Activated naive CD4-positive, alpha-beta T cell treated with anti-CD3 and anti-CD28 coated beads for 36 hours (primary cell): ENCODE measurements at places on chromosomes 13 and 19.

DNA sequence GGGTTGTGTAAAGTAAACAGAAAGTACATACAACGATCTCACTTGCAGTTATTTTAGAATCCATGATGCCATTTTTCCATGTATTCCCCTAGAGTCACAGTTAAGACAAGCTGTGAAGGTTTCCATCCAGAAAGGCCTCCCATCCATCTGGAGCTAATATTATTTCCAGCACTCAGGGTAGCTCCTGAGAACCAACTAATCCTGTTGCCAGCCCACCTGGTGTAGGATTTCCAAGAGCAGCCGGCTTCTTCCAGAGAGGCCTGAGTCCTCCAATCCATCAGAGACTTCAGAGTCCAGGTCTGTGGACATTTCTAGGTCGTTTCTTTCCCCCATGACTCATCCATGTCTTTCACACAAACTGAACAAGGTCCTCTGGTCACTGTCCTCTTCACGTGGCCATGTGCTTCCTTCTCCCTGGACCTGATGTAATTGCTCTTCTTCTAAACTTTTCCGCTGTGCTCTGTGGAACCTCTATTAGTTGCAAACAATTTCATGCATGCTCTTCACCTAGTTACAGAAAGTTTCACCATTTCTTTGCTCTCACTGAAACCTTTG lies 270.3 kb upstream of the TMTC4 start:
- DNase-seq, result no peak

GRCh38 chr13:99436686-99437416 lies 64.4 kb upstream of the TM9SF2 start:
- DNase-seq, result peak; percentile 98

- no peak for DNase-seq
These were observed 16.9 kb downstream of the ZNF507 start for GRCh38 chr19:32362318-32362691.

DNA sequence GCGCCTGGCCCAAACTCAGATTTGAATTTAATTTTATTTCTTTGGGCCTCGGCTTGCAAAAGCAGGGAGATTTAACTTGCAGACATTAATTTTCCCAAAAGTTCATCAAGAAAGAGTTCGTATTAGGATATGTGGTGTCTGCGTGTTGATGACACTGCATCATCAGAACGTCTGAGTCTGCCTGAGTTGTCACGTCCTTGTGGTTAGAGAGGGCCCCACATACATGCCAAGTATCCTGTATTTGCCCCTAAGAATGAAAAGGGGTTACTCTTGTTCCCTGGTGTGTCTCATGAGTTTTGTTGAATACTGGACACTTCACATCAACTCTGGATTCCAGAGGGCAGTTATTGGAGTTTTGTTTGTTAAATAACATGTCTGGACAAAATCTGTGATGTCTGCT lies 5.6 kb upstream of the TEX29 start:
- DNase-seq, result no peak

DNA sequence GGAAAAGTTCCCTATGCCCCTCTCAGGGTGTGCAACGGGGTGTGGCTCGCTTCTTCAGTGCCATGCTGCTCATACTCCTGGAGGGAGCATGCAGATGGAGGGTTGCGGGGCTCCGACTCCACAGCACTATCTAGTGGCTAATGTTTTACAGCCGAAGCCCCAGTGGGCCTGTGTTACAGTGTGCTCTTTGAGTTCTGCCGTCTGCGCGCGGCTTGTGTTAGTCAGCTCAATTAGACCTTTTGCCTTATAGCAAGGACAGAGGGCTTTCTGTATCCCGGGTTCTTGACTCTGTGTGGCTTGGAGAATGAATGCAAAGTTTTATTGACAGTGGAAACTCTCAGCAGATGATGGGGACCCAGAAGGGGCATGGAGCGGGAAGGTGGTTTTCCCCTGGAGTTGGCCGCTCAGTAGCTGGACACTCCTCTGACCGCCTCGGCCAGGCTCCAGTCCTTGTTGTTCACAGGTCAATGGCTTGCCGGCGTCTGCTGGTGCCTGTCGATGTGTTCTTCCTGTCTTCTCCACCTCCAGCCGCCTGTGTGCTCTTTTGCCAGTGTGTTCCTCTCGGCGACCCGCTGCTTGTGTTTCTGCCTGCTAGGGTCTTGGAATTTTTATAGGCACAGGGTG lies 383.4 kb downstream of the LMO7 start:
- DNase-seq, result peak; percentile 10

DNA sequence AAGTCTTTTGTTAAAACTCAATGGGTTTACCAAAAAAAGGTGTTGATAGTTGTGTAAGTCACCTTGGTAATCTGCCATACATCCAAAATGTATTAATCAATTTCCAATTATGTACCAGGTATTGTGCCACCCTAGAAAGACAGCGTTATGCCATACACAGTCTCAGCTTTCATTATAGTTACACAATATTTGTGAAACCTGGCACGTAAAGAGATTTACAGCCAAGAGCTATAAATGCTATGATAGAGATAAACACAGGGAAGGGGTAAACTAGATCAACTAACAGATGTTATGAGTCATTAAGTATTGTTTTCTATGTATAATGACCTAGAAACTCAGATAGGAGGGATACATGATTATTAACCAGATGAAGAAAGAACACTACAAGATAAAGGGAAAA lies 725.6 kb upstream of the SLITRK5 start:
- no peak for DNase-seq

- peak; percentile 19 for DNase-seq
These were observed 7.7 kb downstream of the NFILZ start for GRCh38 chr19:8638078-8638619.

DNA sequence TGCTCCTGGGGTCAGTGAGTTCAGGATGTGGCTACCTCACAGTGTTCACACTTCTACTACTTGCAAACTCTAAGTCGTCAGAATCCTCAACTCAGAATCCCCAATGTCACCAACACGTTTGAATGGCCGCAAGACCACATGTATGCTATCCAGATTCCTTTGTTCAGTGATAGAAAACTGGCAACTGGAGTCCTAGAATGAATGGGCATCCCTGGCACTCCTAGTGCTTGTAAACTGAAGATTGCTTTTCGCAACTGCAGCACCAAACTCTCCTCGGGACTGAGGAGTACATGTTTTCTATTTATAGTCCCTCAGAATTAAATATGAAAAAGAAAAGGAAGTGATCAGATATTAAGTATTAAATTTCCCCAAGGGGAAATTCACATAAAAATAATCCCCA lies 4.9 kb downstream of the SMAD9 start:
- no peak for DNase-seq

DNA sequence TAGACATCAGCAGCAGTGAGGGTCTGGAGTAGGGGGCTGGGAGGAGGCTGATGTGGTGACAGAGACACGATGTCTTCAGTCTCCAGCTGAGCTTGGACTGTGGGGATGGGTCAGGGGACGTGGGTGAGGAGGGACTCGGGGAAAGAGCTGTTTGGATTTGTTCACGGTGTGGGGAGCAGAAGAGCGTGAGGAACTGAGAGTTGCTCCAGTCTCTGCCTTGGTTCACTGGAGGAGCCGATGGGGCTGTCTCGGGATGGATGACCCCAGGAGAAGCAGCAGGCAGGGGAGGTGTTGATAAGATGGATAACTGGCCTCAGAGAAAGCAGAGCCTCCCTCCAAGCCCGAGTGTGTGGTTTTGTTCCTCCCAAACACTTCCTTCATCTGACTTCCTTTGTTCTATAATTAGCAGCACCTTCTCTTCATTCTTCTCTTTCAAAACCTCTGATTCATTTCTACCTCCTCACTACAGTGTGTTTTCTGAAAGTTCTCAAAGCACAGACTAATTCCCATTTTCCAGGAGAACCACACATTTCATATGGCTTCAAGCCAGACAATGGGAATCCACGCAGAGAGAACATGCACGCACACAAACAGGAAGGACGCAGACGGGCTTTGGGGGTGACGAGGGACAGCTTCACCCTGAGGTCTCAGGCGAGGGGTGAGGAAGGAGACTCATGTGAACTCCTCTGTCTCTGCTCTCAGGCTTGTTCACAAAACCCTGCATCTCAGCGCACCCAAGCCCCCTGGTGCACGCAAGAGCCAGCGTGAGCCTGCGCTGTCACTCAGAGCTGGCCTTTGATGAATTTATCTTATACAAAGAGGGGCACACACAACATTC lies 18.6 kb downstream of the LAIR2 start:
- DNase-seq, result peak; percentile 50

DNA sequence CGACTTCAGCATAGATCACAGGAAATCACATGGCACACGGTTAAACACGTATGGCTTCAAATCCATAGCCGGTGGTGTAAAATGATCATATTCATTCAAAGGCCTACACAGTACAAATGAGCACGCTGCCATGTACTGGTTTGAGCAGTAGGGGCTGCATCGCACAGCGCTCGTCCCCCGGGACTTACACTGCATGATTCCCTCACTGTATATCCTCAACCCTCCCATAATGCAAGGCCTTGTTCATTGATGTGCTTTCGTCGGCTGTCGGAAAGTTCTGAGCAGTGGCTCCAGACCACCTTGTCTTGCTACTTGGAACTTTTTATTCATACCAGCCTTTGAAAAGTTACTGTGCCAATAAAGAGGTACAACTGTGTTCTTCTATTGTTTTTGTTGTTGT lies 578.2 kb downstream of the MYO16 start:
- no peak for DNase-seq

GRCh38 chr19:29672933-29673336 lies 7.7 kb downstream of the PLEKHF1 start:
- DNase-seq, result peak; percentile 93

- no peak for DNase-seq
These were observed 1292.9 kb downstream of the PCDH9 start for GRCh38 chr13:65937251-65937650.

DNA sequence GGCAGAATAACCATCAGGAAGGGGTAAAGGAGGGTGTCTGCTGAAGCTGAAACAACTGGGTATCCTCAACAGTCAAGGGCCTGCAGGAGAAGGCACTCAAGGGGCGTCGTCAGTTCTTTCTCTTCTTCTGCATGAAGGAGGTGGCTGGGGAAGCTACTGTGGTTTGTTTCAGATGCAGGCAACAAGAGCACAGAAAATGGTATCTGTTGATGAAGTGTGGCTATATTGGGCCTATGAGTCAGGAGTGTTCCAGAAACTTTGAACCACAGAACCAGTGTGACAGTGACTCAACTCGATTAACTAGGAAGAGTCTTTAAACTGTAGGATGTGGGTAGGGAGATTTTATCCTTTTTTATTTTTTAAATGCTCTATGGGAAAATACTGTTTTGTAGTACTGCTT lies 686.3 kb downstream of the FGF9 start:
- DNase-seq, result no peak

- DNase-seq, result no peak
These were observed 332.0 kb downstream of the IRS2 start for GRCh38 chr13:109454167-109454917.

DNA sequence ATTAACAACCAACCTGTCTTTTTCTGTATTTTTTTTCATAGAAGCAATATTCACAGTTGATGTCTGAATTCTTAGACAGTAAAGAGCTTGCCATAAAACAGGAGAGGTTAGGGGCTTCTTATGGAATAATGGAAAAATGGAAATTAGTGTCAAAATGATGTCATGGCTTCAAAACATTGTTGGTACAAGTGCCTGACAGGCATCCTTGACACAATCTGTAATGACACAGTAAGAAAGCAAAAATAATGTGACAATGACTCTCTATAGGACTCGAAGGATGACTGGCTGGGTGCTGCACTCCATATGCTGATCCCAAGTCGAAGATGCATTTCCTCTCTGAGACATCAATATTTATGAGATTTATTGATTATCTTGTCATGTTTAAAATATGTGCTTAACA lies 205.3 kb upstream of the DACH1 start:
- DNase-seq, result no peak

- DNase-seq, result peak; percentile 64
These were observed 16.4 kb upstream of the KCNN1 start for GRCh38 chr19:17950310-17951156.

- no peak for DNase-seq
These were observed 8.1 kb downstream of the URAD start for GRCh38 chr13:27980280-27980998.

DNA sequence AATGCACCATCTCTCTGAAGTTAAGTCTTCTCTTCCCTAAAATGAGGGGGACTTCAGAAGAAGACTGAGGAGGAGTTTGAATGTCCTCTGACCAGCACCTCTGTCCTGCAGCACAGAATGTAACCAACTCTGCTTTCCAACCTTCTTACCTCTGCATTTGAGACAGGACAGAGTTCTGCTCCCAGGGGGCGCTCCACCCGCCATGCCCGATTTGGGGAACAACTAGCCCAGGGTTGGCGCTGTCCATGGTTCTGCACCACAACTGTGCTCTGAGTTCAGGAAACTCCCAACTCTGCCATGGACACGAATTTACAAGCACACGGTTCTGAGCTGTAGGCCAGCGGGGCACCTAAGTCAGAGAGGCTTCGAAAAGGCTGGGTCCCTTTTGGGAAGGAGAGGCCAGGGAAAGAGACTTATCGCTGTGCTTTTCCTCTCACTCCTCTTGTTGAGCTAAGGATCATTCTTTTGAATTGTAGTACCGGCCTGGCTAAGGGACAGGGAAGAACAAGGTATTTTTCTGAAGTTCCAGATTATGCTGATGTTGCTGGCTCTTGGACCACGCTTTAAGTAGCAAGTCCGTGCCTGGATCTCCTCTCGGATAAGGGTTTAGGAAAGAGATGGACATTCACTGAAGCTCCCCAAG lies 22.2 kb downstream of the SIGLEC5 start:
- DNase-seq, result peak; percentile 81

DNA sequence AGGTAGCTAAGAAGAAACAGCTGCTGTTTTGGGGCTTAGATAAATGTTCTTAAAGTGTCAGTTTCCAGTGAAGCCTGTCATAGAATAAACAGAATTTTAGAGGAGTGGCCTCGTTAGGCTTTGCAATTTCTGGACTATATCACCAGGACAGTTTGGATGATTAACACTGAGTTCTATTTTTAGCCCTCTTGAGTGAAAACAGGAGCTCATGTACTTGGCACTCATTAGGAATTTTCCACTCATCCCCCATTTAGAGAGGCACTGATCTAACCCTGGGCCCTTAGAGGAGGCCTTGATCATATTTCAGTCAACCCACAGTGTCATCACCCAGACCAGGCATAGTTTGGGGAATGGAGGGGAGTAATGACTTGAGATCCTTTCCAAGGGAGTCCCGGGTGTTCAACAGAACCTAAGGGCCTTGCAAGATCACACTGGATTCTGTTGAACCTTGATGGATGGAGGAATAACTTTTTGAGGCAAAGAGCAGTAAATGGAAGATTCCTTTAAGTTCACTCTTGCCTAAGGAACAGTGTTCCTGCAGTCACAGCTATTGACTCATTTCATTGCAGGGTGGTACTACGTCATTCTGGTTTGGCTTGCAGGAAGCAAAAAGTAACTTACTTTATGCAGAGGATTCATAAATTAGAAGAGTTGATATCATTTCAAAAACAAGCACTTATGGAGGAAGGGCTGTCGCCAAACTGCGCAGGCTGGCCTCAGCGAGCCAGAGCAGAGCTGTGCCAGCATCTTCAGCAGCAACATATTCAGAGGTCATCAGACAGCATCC lies 160.2 kb downstream of the SLC7A1 start:
- no peak for DNase-seq

GRCh38 chr13:97548711-97549110 lies 114.7 kb downstream of the RAP2A start:
- no peak for DNase-seq

GRCh38 chr13:26228096-26228495 lies 6.0 kb upstream of the RNF6 start:
- no peak for DNase-seq

- no peak for DNase-seq
These were observed 5.7 kb upstream of the CD70 start for GRCh38 chr19:6596621-6597020.
